Activated B cell treated with CpG ODN at 0.5 μM for 24 hours (primary cell): ENCODE measurements at places on chromosomes 2 and 18. TPM values are rescaled to one million over a fixed set of nuclear protein-coding genes. Genes with fewer than 3 reads are reported as not detected.

The RAMP1 gene
- total RNA-seq = 3.9 and 4.4 TPM in 2 replicates

GRCh38 chr2:207792244-207792785 is 22.6 kb upstream of the FZD5 start:
- DNase-seq = no peak

DNA sequence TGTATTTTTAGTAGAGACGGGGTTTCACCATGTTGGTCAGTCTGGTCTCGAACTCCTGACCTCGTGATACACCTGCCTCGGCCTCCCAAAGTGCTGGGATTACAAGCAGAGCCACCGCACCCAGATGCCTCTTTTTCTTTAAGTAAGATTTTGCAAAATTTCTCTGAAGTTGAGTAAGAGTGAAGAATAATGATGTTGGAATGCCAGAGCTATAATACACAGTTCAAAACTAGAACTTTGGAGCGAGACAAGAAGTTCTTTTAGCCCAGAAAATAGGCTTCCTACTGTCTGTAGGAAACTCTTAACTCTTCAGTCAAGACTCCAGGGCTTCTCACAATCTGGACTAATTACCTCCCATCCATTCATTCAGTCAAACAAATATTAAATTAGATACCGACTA is 51.4 kb downstream of the MARCHF4 start:
- DNase-seq = no peak

GRCh38 chr2:157747695-157748370 is 119.2 kb upstream of the ACVR1C start:
- no peak for DNase-seq

The KCNIP3 gene
- total RNA-seq = not detected in 2 replicates

GRCh38 chr2:9310377-9310776 is 103.8 kb downstream of the ASAP2 start:
- no peak for DNase-seq
